Sigmoid colon (tissue), 7 donors: ENCODE measurements at places on chromosomes 1 and 21. TPM values are rescaled to one million over a fixed set of nuclear protein-coding genes. Genes with fewer than 3 reads are reported as not detected.

Gene MEX3A
- 0.27 TPM for total RNA-seq

DNA sequence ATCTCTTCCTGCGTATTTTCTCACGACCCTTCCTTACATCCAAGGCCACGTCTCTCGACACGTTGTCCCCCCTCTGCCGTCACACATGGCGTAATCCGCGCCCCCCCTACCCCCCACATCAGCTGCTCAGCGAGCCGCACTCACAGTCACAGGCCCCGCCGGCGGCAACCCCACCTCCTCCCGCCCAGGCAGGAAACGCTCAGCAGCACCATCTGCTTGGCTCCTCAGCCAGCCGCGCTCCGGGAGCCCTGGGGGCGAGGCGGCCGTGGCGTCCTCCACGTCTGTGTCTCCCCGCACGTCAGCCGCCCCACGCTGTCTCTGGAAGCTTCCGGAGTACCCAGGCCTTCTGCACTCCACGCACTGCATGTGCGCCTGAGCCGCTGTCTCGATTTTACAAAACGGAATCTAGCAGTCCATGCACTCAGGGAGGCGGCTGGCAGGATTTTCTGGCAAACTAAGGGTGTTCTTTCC, 64.6 kb downstream of the SIK1 start:
- H3K36me3 ChIP-seq, result no peaks in the 10 kb centered on the region
- peak overlapping the region; percentile 32 for H3K4me3 ChIP-seq
- DNase-seq, result peak; percentile 86
- no peaks in the 10 kb centered on the region for H3K4me1 ChIP-seq

DNA sequence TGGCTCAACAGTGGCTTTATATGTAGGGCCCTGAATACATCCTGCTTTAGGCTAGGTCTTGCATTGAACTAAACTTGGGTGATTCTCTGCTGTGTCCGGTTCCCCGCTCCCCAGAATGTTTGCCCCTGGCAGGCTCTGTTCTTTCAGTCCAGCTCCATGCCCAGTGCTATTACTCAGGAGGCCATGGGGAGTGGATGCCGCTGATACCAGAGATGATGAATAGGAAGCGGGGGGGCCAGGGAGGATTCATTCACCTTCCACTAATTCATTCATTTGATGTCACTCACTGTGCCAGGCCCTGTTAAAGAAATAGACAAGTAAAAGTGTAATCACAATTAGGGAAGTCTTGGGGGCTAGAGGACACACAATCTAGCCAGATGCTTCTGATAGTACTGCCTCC, 83.8 kb downstream of the TMEM53 start:
- DNase-seq, result no peak
- H3K4me1 ChIP-seq, result no peaks in the 10 kb centered on the region
- no peak overlapping the region for H3K4me3 ChIP-seq
- no peak overlapping the region for H3K27ac ChIP-seq
- no peaks in the 10 kb centered on the region for H3K36me3 ChIP-seq
- no peaks in the 10 kb centered on the region for H3K27me3 ChIP-seq

- H3K27ac ChIP-seq, result peak overlapping the region; percentile 38
- H3K36me3 ChIP-seq, result no peaks in the 10 kb centered on the region
- H3K27me3 ChIP-seq, result no peaks in the 10 kb centered on the region
Measured at GRCh38 chr1:230112131-230112701, 45.2 kb downstream of the GALNT2 start.

- H3K36me3 ChIP-seq, result no peaks in the 10 kb centered on the region
- DNase-seq, result peak; percentile 67
- H3K27me3 ChIP-seq, result peaks cover 16% of the 10 kb centered on the region
- no peak overlapping the region for H3K4me3 ChIP-seq
- H3K4me1 ChIP-seq, result no peaks in the 10 kb centered on the region
Measured at GRCh38 chr1:143720087-143721023, 251.4 kb downstream of the FAM72C start.

Gene FCMR
- total RNA-seq, result 1.5 TPM

DNA sequence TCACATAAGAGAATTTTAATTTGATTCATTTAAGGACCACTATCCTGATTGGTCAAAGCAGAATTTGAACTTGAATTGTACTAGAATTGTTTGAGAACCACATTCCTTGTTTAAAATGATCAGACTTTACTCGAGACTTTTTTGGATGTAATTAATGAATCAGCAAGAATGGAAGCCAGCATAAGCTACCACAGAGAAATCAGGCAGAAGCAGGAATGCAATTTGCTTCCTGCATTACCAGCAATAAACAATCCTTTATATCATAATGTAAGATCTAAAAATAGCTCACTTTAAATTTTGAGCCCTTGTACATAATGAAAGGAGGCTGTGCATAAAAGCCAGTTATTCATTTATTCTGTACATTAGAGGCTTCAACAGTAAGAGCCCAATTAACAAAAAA, 119.8 kb upstream of the BACE2 start:
- no peaks in the 10 kb centered on the region for H3K4me1 ChIP-seq
- H3K27me3 ChIP-seq, result peaks cover 5% of the 10 kb centered on the region
- DNase-seq, result no peak
- no peaks in the 10 kb centered on the region for H3K36me3 ChIP-seq
- no peak overlapping the region for H3K27ac ChIP-seq
- no peak overlapping the region for H3K4me3 ChIP-seq

Gene SDE2
- total RNA-seq, result 11.1 TPM

- DNase-seq, result no peak
- no peak overlapping the region for H3K4me3 ChIP-seq
- no peaks in the 10 kb centered on the region for H3K27me3 ChIP-seq
- H3K36me3 ChIP-seq, result no peaks in the 10 kb centered on the region
- H3K4me1 ChIP-seq, result no peaks in the 10 kb centered on the region
- no peak overlapping the region for H3K27ac ChIP-seq
Measured at GRCh38 chr1:209168204-209168603, 415.3 kb upstream of the CAMK1G start.

DNA sequence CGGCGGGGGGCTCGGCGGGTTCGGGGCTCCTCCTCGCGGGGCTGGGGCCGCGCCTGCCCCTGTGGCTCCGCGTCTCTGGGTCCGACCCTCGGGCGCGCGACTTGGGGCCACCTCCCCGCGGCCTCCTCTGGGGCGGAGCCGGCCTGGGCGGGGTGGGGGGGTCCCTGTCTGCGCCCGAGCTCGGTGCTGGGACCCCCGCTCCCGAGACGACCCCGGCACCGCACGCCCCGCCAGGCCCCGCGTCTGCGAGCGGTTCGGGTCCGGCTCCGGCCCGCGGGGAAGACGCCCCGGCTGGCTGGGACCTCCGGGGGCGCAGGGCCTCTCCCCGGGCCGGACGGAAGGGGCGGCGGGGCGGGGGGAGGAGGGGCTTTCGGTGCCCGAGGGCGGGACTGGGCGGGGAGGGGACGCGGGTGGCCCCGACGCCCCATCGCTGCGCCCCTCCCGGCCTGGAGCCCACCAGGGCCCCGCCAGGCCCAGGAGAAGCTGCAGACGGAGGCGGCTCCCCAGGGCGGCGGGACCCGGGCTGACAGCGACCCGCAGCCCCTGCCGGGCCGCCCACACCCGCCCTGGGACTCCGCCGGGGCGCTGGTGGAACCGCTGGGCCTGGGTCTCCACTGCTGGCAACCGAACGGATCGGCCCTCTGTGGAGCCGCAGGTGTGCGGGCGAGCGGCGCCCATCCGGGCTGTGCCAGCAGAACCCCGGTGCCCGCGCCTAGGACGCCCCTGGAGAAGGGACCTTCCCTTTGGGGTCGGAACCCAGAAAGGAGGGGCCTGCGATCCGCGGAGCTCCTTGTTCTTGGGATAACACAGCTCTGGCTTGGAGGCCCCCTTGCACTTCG, 610 bp downstream of the COL6A2 start:
- H3K27me3 ChIP-seq, result no peaks in the 10 kb centered on the region
- peaks cover 41% of the 10 kb centered on the region for H3K4me1 ChIP-seq
- peak overlapping the region; percentile 98 for H3K27ac ChIP-seq
- H3K4me3 ChIP-seq, result peak overlapping the region; percentile 90
- DNase-seq, result peak; percentile 78
- H3K36me3 ChIP-seq, result no peaks in the 10 kb centered on the region
